NT2/D1 (cell line): ENCODE measurements at places on chromosomes 11 and 22.
A peak's percentile ranks its signal among the peaks of the same experiment; 100 is the strongest.

GRCh38 chr11:46826310-46827044 lies 19.6 kb downstream of the CKAP5 start:
- peak; percentile 69 for DNase-seq

GRCh38 chr11:43547430-43547831 lies 133.1 kb upstream of the HSD17B12 start:
- no peak for DNase-seq

DNA sequence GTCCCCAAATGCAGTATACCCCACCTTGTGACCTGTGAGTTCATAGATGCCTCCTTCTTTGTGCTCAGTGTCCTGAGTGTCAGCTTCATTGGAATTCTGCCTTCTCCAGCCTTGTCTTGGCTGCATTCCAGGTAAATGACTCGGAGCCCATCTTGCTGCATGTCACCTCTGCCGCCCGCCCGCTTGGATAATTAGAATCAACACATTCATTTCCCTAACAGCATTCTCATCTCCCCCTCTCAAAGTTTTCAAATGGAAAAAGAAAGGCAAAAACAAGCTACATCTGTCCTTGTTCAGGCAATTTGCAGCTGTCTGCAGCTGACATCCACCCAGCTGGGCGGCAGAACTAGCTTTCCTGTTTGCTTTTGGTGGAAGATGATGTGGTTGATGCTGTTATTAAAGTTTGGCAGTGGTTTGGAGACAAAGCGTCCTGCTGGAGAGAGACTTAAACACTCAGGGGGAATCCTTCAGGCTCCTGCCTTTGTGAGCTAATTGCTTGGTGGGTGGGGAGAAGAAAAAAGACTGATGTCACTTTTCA lies 198.8 kb upstream of the SEZ6L start:
- peak; percentile 59 for DNase-seq

DNA sequence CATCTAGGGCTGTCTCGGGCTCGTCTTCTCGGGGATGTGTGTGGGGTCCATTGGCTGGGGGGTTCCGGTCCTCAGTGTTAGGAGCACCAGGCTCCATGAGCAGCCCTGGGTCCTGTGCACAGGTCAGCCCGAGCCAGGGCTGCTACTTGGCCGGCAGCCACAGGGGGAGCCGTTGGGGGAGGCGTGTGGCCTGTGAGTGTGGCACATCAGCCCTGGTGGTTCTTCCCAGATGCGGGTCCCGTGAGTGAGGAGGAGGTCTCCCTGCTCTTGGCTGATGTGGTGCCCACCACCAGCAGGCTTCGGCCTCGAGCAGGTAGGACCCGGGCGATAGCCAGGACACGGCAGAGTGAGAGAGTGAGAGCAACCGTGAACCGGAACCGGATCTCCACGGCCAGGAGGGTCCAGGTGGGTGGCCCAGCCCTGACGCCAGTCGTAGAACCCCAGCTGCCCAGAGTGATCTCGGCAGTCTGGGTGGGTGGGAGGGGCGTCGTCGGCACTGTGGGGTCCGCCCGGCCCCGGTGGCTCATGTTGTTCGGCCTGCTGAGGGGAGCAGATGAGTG lies 18.5 kb downstream of the IRF7 start:
- DNase-seq = no peak

DNA sequence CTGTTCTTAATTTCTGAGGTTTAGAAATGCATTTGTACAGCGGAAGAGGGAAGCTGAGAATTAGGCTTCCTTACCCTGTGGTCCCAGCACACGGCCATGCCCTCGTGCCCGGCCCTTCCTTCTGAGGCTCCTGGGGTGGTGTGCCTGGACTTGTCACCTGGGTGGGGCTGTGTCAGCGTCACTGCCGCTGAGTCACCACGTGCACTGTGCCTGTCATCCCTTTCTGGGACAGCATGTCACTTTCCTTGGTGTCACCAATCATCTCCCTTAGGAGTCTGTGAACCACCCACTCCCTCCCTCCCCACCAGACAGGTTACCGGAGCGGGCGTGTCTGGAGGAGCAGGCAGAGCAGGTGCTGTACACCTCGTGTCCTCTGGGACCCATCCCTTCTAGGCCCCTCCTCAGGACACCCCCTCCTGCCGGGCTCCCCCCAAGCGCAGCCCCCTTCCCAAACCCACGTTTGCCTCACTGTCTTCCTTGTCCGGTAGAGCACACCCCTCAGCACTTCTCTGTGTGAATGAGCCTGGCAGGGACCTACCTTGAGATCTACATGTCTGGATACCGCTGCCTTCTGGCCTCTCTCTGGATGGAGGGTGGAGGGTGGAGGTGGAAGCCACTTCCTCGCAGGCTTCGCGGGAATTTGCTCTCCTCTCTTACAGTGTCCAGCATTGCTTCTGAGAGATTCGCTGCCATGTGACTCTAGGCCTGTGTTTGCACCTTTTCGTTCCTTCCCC lies 367.6 kb downstream of the TBC1D22A start:
- no peak for DNase-seq

DNA sequence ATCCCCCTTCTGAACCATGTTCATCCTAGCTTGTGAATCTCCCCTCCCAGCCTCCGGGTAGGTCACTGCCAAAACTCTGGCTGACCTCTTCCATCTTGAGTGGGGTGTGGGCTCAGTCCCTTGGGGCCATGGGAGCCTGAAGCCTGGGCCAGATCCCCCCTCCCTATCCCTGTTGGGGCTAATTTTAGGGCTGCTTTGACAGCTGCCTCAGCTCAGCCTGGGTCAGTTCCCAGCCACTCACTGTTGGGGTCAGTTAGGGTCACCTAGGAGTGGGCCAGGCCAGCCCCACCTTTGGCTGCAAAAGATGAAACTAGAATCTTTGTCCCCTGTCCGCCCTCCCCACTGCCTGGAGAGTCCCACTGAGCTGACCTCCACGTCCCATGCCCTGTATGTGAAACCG lies 29.8 kb upstream of the P2RY2 start:
- no peak for DNase-seq

DNA sequence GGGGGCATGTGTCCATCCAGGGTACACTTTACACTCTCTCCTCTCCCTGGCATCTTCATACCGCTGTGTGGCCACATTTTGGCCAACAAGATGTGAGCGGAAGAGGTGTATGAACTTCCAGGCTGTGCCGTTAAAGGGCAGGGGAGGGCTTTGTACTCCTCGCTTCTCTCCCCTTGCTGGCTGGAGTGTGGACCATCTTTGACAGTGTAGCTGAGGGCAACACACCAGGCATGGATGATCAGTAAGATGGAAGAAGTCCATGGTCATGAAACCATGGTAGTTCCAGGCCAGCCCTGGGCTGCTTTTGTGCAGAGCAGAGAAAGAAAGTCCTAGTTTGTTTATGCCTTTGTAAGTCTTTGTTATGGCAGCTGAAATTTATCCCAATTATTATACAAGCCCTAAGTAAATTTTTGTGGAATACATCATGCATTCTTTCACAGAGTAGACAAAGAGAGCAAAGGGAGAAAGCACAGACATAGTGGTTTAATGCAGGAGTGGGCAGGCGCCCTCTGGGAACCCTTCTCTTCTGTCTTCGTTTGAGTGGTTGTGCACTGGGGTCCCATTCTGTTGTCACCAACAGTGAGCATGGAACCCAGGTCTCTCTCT lies 70.4 kb downstream of the FBXO7 start:
- no peak for DNase-seq

GRCh38 chr11:119924017-119924416 lies 195.0 kb upstream of the NECTIN1 start:
- DNase-seq = no peak

DNA sequence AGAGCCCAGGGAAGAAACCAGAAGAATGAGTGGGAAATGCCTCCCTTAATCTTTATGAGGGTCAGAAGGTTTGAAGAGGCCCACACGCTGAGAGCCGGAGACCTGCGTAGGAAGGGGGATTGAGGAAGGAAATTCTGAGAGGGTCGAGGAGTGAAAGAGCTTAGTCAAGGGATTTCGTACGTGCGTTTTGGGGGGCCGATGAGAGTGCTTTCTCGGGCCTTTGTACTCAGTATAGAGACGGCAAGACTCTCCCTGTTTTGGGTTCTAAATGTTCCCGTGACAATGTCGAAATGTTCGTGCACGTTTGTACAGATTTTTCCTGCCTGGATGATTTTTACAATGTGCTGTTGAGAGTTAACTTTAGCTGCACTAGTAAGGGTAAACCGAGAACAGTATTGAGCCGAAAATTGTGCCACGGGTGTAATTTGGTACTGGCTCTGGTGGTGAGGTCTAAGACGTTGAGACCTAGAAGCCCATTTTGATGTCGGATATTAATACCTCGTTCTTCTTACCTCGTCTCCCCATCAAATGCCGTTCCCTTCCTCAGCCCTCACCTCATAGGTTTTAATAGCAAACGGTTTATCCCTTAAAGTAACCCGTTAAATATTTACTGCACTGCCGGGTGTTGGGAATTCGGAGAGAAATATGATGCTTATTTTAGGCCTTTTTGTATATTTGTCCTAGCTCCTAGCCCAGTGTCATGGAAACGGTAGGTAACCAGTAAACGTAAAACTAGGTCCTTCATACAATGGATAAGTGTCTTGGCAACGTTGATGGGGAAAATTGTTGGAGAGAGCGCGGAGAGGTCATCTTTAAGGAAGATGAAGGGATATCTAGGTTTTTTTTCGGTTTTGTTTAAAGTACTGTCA lies 734 bp downstream of the C11orf58 start:
- no peak for DNase-seq

- no peak for DNase-seq
Observed at GRCh38 chr11:15750535-15751308, 605.6 kb downstream of the SOX6 start.

DNA sequence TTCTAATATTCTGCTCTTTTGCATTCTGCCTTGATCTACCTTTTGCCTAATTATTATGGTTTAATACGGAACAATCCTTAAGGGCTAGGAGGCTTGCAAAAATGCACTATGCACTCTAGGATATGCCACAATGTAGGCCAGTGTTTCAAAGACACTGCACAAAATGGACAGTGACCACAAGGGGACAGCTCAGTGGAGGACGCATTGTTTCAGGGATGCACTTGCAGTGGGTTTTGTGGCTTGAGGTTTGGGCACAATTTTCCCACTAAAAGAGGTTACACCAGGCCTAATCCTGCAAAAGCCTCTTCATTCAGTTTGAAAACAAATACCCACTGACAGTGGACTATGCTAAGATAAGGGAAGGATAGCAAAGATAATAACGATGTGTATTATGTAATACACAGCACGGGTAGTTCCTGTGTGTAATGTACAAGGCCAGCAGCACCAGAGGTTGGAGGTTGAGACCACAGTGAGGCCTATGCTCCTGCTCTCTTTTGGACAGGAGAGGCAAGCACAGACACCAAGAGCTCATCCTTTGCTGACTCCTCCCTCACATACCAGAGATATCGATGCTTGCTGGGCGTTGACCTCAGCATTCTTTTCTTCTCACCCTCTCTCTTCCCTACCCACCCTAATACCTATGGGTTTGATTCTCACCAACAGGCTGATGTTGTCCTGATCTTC lies 12.7 kb downstream of the MAP6 start:
- no peak for DNase-seq

DNA sequence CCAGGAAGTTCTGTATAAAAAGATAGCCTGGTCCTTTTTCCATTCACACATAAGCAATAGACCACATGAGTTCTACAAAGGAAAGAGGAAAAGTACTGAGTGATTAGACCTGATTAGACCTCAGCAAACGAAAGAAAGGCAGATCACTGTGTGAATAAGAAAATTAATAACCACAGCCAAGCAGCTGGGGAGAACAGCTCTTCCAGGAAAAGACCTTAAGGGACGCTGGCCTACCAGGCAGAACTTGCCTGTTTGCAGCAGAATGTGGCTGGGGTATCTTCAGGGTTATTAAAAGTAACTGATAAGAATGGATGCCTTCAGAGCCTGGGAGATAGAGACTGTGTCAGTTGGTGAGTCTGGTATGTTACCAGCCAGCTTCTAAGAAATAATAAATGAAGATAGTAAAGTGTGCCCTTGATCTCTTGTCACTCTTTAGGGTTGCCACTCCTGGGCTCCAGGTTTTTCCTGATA lies 172.9 kb downstream of the DBX1 start:
- no peak for DNase-seq
